Transverse colon (tissue), 4 donors: ENCODE measurements at places on chromosomes 3 and 15.

DNA sequence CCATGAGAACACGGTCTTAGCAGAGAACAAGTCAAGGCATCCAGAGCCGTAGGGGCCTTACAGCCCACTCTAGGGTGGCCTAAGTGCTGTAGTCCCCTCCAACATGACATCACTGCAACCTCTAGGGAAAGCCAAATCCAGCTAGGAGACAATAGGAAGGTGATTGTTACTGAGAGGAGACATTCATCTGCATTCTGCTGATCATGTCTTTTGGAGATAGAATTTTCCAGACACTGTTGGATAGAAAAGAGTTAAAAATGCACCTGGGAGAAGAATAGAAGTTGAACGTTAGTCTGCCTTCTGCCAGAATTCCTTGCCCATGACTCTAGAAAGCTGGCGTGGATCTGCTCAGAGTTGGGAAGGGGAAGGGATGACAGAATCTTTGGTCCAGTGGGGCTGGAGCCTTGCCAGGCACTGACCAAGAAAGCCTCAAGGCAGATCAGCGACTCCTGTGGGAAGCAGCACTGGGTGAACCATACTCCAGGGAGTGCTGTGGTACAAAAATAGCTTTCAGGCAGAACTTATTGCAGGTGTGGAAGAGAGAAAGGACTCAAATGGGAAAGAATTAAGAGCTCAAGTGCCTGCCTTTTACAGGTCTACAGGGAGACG lies 44.8 kb upstream of the RAF1 start:
- DNase-seq, result no peak

GRCh38 chr3:11592445-11593298 lies 51.0 kb downstream of the VGLL4 start:
- no peak for DNase-seq

- no peak for DNase-seq
Observed at GRCh38 chr15:59257140-59257539, 50.5 kb downstream of the LDHAL6B start.

- no peak for DNase-seq
Observed at GRCh38 chr3:15612001-15612400, 10.5 kb downstream of the BTD start.

GRCh38 chr3:184471439-184471838 lies 90.1 kb upstream of the EPHB3 start:
- DNase-seq, result no peak

DNA sequence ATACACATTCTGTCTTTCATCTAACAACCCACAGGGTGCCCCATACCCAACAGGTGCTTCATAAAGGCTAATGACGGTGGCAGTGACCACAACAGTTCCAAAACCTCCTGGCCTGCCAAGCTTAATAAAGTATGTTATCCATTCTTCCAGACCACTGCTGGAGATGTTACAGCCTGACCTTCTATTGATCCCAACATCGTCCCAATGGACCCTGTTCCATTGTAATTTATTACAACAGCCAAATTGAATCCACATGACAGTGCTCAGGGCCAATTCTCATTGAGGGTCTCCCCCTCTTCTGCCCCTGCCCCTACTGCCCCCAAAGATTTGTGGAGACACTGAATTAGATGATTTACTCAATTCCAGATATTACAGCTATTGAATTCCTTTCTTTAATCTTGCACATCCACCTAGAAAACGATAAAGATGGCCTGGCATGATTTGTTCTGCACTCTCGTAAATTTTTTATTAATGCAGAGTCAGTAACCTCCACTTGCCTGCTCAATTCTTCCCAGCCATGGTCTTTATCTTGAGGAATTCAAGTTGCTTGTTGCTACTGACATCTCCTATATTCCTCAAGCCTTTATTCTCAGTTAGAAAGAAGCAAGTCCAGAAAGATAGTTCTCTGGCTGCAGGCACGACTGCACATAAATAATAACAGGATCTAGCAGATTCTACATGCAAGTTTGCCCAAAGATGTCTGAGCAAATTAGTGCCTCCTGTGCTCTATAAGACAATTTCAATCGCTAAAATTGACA lies 407.6 kb downstream of the ERC2 start:
- DNase-seq, result no peak
